HuH-7.5 (cell line): ENCODE measurements at places on chromosomes 6 and 20.

DNA sequence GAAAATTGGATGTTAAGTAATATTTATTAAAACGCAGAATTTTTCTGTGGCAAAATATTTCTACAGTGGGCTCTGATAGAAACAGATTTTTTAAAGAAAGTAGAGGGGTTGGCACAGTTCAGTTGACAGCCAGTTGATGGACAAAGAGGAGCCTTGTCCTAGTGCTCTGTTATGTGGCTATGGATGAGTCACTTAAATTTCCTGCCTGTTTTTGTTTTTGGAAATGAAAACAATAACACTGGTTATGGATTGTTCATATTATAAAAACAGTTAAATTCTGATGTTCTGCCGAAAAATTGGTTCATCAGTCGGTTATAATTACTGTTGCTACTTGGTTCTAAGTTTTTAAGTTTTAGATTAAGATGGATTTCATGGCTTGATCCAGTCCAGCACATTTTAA is 42.8 kb downstream of the MYO6 start:
- DNase-seq: no peak

DNA sequence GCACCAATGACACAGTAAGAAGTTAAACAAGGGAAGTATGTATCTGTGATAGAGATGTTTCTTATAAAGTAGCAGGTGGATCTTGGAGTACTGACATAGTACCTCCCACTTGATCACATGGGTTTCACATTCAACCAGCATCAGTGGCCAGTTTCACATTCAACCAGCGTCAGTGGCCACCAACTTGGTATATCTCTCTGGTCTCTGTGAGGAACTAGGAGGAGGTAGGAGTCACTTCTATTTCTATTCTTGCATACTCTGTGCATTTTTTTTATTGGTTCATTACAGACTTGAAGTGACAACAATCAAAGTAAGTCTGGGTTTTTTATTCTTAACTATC is 200.3 kb upstream of the SIM1 start:
- DNase-seq: no peak

GRCh38 chr6:117591405-117591804 is 10.9 kb downstream of the GOPC start:
- DNase-seq: no peak

GRCh38 chr6:25536781-25537180 is 115.2 kb upstream of the SCGN start:
- no peak for DNase-seq

- DNase-seq: no peak
Measured at GRCh38 chr6:150866991-150867501, 1.5 kb downstream of the MTHFD1L start.

- no peak for DNase-seq
Measured at GRCh38 chr20:10673176-10673841, 490 bp downstream of the JAG1 start.

DNA sequence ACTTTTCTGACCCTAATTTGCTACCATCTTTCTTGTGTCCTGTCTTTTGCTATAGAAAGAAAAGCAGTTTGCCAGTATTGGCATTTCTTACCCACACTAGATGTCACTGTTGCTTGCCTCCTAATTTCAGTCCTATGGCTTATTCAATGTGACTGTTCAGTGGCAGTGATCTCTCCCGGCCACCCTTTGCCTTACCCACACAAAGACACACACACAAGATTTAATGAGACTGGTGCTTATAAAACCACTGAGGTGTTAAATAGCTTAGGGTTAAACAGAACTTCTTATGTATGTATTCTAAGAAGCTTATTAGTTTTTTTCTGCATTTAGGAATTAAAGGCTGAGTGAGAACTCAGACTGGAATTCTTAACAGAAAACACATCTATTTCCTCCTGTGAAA is 233.6 kb upstream of the ASCC3 start:
- peak; percentile 15 for DNase-seq

GRCh38 chr20:31617432-31618104 is 12.5 kb downstream of the ID1 start:
- no peak for DNase-seq

DNA sequence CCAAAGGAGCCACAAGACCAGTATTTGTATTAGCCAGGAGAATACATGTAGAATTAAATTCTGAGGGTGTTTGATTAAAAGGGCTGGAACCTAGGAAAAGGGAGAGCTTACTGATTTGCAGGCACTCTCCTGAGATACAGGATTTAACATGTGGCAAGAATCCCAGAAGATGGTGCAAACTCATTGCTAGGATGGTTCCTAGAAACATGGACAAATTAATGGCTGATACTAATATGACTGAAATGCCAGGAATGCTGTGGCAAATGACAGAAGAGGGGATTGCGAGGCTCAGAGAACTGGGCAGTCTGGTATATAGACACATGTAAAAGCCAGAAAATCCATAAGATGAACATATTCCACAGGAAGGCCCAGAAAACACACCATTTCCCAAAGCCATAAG is 118.1 kb downstream of the RWDD2A start:
- no peak for DNase-seq

DNA sequence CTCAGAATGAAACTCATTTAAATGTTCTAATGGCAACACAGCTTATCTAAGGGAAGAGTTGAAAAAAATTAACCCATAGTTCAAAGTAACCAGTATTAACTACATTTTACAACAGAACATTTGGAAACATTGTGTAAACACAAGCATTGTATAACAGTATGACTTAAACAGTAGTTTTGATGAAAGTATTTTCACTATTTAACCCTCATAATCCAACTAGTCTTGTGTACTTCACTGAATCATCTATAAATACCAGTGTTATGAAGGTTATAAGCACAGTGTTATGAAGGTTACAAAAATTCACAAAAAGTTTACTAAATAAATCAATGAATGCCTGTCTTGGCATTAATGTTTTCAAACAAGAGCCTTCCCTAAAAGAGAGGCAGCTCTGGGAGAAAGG is 66.5 kb downstream of the REV3L start:
- no peak for DNase-seq

DNA sequence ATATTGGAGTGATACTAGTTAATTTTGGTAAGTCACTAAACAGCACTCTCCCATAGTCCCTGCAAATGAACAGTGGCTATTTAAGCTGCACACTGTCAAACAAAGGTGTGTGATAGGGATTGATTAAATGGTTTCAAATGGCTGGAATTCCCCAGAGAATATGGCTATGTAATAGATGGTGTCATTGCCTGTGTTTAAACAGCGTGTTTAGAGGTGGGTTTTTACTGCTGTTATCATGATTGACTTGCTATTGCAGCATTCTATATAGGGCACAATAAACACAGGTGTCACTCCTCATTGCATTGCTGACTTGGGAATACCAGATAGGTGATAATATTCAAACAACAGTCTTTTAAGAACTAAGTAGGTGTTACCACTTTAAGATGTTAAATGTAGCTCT is 171.7 kb upstream of the MAN1A1 start:
- peak; percentile 10 for DNase-seq

- DNase-seq: no peak
Measured at GRCh38 chr20:10201321-10201870, 17.2 kb upstream of the SNAP25 start.

DNA sequence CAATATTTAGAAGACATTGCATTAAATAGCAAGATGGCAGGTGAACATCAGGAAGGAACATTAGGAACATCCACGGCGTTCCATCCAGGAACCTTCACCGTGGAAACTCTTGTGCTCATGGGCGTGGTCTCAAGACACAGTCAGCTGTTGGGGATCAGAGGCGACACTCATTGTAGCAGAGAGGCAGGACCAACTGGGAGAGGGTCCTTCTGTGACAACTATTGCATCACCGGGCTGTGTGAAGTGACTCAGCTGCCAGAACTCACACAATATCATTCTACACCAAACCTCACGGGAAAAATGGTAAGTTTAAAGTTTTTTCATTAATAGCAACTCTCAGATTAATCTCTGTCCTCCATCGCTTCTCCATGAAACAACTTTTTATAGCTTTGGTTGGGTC is 334.8 kb upstream of the SULF2 start:
- DNase-seq: no peak
